ENCODE measurements at places on chromosomes 7 and 10. TPM values are rescaled to one million over a fixed set of nuclear protein-coding genes. Genes with fewer than 3 reads are reported as not detected.
A peak's percentile ranks its signal among the peaks of the same experiment; 100 is the strongest.

Gene GPR26
- not detected for total RNA-seq

Gene TEX36
- total RNA-seq, result not detected

Gene HPSE2
- not detected for total RNA-seq

Gene PPP1R17
- total RNA-seq, result not detected

Gene INA
- total RNA-seq, result not detected

Gene EPHA1
- 63.1 TPM for total RNA-seq

Gene GRID1
- total RNA-seq, result not detected

Gene SDHAF3
- 14.4 TPM for total RNA-seq

Gene SGCE
- 0.78 TPM for total RNA-seq

Gene PRRT4
- 0.49 TPM for total RNA-seq

Gene EEF1AKMT2
- 20.9 TPM for total RNA-seq

Gene PRLHR
- total RNA-seq, result not detected

Gene SLC29A3
- 6.7 TPM for total RNA-seq

Gene WDR86
- total RNA-seq, result 0.31 TPM

- H3K4me3 ChIP-seq, result no peak overlapping the region
- no peaks in the 10 kb centered on the region for H3K4me1 ChIP-seq
- no peaks in the 10 kb centered on the region for H3K36me3 ChIP-seq
- no peak for DNase-seq
These were observed 250.6 kb downstream of the CALN1 start for GRCh38 chr7:72161534-72161933.

GRCh38 chr10:106083572-106083971, 1080.9 kb downstream of the SORCS1 start:
- no peaks in the 10 kb centered on the region for H3K27me3 ChIP-seq
- no peak for DNase-seq
- H3K4me3 ChIP-seq, result no peak overlapping the region

GRCh38 chr7:18508443-18509427, 13.2 kb downstream of the HDAC9 start:
- no peaks in the 10 kb centered on the region for H3K4me1 ChIP-seq
- no peak overlapping the region for H3K4me3 ChIP-seq
- no peaks in the 10 kb centered on the region for H3K36me3 ChIP-seq
- no peaks in the 10 kb centered on the region for H3K27me3 ChIP-seq

- H3K36me3 ChIP-seq, result no peaks in the 10 kb centered on the region
- H3K4me3 ChIP-seq, result no peak overlapping the region
- H3K27ac ChIP-seq, result no peak overlapping the region
- DNase-seq, result no peak
These were observed 16.6 kb upstream of the ITIH2 start for GRCh38 chr10:7686351-7687171.

DNA sequence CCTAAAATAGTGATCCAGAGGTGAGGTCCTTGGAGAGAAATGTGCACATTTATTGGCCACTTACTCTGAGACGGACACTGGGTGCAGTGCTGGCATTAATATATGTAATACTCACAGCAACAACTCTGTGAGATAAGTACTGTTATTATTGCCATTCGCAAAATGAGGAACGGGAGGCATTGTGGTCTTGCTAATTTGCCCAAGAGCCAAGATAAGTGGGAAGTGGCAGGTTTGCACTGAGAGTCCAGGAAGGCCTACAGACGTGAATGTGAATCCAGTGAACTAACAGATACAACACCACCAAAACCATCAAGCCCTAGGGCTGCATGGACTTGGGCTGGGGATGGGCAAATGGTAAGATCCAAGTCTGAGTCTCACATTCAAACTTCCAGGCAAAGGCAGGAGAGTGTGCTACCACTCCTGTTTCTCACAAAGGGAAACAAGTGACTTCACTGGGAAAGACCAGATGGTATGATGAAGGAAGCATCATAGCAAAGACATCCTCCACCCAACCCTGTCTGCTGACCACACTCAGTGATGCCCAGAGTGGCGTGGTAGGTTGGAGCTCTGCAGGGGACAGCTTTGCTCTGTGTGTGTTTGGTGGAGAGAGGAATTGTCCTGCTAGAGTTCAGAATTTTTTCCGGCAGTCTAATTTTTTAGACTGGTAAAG, 19.2 kb downstream of the TMEM273 start:
- no peaks in the 10 kb centered on the region for H3K27me3 ChIP-seq
- no peak for DNase-seq
- no peaks in the 10 kb centered on the region for H3K4me1 ChIP-seq
- H3K4me3 ChIP-seq, result no peak overlapping the region
- no peaks in the 10 kb centered on the region for H3K36me3 ChIP-seq

- no peaks in the 10 kb centered on the region for H3K36me3 ChIP-seq
- H3K4me3 ChIP-seq, result no peak overlapping the region
- no peaks in the 10 kb centered on the region for H3K4me1 ChIP-seq
- no peaks in the 10 kb centered on the region for H3K27me3 ChIP-seq
- no peak for DNase-seq
These were observed 282.9 kb downstream of the PAXIP1 start for GRCh38 chr7:154720016-154720415.

GRCh38 chr7:121041516-121042148, 53.1 kb downstream of the CPED1 start:
- no peaks in the 10 kb centered on the region for H3K27me3 ChIP-seq
- no peaks in the 10 kb centered on the region for H3K4me1 ChIP-seq
- H3K36me3 ChIP-seq, result no peaks in the 10 kb centered on the region
- no peak for DNase-seq

DNA sequence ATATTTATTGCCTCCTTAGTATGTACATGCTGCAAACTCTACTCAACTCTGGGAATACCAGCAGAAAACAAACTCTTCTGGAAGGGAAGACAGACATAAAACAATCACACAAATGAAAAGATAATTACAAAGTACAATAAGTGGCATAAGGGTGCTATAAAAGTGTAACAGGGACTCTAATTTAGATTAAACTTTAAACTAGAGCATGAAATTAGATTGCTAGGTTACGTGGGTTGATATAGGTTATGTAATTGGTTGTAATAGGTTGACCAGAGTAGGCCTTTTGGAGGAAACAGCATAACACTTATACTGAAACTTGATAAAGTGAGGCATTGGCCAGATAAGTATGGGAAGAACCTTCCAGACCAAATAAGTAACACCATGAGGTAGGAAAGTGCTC, 26.2 kb upstream of the DKK1 start:
- H3K4me1 ChIP-seq, result no peaks in the 10 kb centered on the region
- no peaks in the 10 kb centered on the region for H3K27me3 ChIP-seq
- no peak for DNase-seq
- H3K36me3 ChIP-seq, result no peaks in the 10 kb centered on the region
- no peak overlapping the region for H3K27ac ChIP-seq
- no peak overlapping the region for H3K4me3 ChIP-seq

DNA sequence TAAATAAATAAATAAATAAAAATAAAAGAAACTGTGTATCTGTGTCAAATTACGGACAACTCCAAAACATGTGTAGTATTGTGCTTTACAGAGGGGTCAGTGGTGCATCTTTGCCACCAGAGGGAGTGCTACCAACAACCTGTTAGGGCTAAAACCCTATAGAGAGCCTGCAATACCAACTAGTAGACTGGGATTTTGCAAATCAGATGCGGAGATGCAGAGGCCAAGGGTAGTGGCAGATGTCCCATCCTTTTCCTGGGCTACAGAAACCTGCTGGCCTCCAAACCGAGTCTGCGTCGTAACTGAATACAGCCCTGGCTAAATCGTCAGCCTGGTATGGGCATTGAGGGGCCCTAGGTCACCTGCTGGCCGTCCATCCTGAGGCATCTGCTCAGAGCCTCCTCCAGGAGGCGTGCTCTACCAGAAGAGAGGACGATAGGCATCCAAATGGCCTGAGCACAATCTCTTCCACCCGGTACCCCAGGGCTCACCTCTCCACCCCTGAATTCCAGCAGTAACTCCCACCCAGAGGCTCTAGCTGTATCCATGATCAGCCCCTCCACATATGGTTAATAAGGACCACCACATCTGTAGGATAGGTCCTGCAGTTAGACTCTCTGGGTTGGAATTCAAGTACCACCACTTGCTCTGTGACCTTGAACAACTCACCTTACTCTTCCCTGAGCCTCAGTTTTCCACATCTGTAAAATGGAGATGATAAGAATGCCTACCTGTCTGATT, 6.2 kb upstream of the RRP12 start:
- peak; percentile 78 for DNase-seq
- H3K4me3 ChIP-seq, result peak overlapping the region; percentile 40
- peaks cover 7% of the 10 kb centered on the region for H3K4me1 ChIP-seq
- no peaks in the 10 kb centered on the region for H3K27me3 ChIP-seq

DNA sequence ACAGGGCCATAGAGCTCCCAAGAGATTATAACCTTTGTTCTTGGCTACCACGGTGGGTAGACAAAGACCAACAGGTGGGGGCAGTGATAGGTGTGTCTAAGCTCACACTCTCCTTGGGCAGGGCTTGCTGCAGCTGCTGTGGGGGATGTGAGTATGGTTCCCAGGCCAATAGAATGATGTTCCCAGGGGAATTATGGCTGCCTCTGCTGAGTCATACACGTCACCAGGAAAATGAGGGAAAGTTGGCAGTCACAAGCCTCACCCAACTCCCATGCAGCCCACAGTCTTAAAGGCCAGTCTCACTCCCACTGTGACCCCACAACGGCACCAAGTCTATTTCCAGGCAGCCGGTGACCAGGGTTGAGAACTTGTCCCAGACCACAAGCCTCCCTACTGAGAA, 453.4 kb upstream of the PODXL start:
- no peak overlapping the region for H3K27ac ChIP-seq
- DNase-seq, result no peak
- H3K27me3 ChIP-seq, result no peaks in the 10 kb centered on the region
- H3K4me1 ChIP-seq, result no peaks in the 10 kb centered on the region
- no peaks in the 10 kb centered on the region for H3K36me3 ChIP-seq

- no peak overlapping the region for H3K27ac ChIP-seq
- no peaks in the 10 kb centered on the region for H3K27me3 ChIP-seq
- no peaks in the 10 kb centered on the region for H3K4me1 ChIP-seq
- DNase-seq, result no peak
- H3K4me3 ChIP-seq, result no peak overlapping the region
These were observed 103.0 kb downstream of the NXPH1 start for GRCh38 chr7:8536431-8536830.

GRCh38 chr10:84294766-84295447, 33.5 kb upstream of the CCSER2 start:
- H3K27me3 ChIP-seq, result no peaks in the 10 kb centered on the region
- H3K4me3 ChIP-seq, result no peak overlapping the region
- no peaks in the 10 kb centered on the region for H3K4me1 ChIP-seq
- no peaks in the 10 kb centered on the region for H3K36me3 ChIP-seq
- DNase-seq, result no peak

GRCh38 chr7:102073931-102074880, 212.5 kb upstream of the SH2B2 start:
- no peak overlapping the region for H3K27ac ChIP-seq
- H3K4me3 ChIP-seq, result no peak overlapping the region
- H3K4me1 ChIP-seq, result no peaks in the 10 kb centered on the region
- no peaks in the 10 kb centered on the region for H3K36me3 ChIP-seq

DNA sequence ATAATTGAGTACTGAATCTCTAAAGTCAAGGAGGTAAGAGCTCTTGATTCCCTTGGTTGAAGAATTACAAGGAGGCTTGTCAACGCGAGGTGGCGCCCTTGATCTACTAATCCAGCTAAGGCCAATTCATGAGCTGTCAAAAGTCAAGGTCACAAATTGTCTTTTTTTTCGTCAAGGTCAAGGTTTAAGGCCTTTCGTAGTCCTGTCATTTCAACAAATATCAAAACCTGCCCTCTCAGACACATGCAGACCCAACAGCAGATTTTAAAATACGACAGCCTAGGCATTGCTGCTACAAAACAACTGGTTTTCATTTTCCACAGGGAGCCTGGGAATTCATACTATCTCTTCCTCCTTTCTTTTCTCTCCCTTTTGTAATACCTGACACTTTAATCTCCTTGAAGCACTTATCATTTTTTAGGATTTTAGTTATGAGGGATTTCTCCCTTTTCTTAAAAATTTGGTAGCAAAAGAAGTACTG, 3.6 kb downstream of the HOXA13 start:
- no peak overlapping the region for H3K27ac ChIP-seq
- H3K4me1 ChIP-seq, result peaks cover 19% of the 10 kb centered on the region
- DNase-seq, result peak; percentile 82
- H3K27me3 ChIP-seq, result peaks cover 37% of the 10 kb centered on the region
- H3K4me3 ChIP-seq, result no peak overlapping the region

- no peak overlapping the region for H3K27ac ChIP-seq
- no peaks in the 10 kb centered on the region for H3K36me3 ChIP-seq
- no peaks in the 10 kb centered on the region for H3K27me3 ChIP-seq
- H3K4me1 ChIP-seq, result no peaks in the 10 kb centered on the region
- no peak overlapping the region for H3K4me3 ChIP-seq
These were observed 30.3 kb downstream of the ADCYAP1R1 start for GRCh38 chr7:31082447-31082846.

GRCh38 chr10:132574783-132575319, 37.3 kb downstream of the INPP5A start:
- no peak overlapping the region for H3K27ac ChIP-seq
- H3K4me3 ChIP-seq, result no peak overlapping the region
- no peak for DNase-seq

DNA sequence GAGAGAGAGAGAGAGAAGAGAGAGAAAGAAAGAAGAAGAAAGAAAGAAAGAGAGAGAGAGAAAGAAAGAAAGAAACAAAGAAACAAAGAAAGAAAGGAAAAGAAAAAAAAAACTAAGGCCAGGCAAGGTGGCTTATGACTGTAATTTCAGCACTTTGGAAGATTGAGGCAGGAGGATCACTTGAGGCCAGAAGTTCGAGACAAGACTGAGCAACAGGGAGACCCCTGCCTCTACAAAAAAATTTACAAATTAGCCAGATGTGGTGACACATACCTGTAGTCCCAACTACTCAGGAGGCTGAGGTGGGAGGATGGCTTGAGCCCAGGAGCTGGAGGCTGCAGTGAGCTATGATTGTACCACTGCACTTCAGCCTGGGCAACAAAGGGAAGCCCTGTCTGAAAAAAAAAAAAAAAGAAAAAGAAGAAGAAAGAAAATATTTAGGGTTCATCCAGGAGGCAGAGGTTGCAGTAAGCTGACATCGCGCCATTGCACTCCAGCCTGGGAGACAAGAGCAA, 2.8 kb downstream of the SERPINE1 start:
- no peaks in the 10 kb centered on the region for H3K36me3 ChIP-seq
- no peak overlapping the region for H3K27ac ChIP-seq
- peaks cover 6% of the 10 kb centered on the region for H3K4me1 ChIP-seq
- H3K27me3 ChIP-seq, result no peaks in the 10 kb centered on the region
- no peak for DNase-seq

- H3K27ac ChIP-seq, result no peak overlapping the region
- H3K4me1 ChIP-seq, result no peaks in the 10 kb centered on the region
- H3K4me3 ChIP-seq, result no peak overlapping the region
- no peaks in the 10 kb centered on the region for H3K36me3 ChIP-seq
- DNase-seq, result no peak
These were observed 84.1 kb downstream of the BMPR1A start for GRCh38 chr10:86840498-86840897.

- no peaks in the 10 kb centered on the region for H3K36me3 ChIP-seq
- DNase-seq, result no peak
- no peak overlapping the region for H3K4me3 ChIP-seq
- no peaks in the 10 kb centered on the region for H3K4me1 ChIP-seq
These were observed 137.3 kb downstream of the TCF7L2 start for GRCh38 chr10:113087165-113088029.
